NCI-H146 (cell line): ENCODE measurements at places on chromosomes 2 and 18.

- no peak for DNase-seq
These were observed 96.8 kb downstream of the DIS3L2 start for GRCh38 chr2:232058063-232058877.

- no peak for DNase-seq
These were observed 22.5 kb downstream of the CASP10 start for GRCh38 chr2:201205515-201205849.

- DNase-seq: peak; percentile 8
These were observed 176.4 kb upstream of the RAB6C start for GRCh38 chr2:129803032-129803431.

GRCh38 chr2:143684551-143685320, 555.5 kb downstream of the ARHGAP15 start:
- DNase-seq: peak; percentile 18

- no peak for DNase-seq
These were observed 47.5 kb upstream of the STAM2 start for GRCh38 chr2:152222975-152223637.

- no peak for DNase-seq
These were observed 30.9 kb upstream of the IL1R2 start for GRCh38 chr2:101960819-101961337.

GRCh38 chr2:197097578-197098366, 171.3 kb upstream of the PGAP1 start:
- no peak for DNase-seq

DNA sequence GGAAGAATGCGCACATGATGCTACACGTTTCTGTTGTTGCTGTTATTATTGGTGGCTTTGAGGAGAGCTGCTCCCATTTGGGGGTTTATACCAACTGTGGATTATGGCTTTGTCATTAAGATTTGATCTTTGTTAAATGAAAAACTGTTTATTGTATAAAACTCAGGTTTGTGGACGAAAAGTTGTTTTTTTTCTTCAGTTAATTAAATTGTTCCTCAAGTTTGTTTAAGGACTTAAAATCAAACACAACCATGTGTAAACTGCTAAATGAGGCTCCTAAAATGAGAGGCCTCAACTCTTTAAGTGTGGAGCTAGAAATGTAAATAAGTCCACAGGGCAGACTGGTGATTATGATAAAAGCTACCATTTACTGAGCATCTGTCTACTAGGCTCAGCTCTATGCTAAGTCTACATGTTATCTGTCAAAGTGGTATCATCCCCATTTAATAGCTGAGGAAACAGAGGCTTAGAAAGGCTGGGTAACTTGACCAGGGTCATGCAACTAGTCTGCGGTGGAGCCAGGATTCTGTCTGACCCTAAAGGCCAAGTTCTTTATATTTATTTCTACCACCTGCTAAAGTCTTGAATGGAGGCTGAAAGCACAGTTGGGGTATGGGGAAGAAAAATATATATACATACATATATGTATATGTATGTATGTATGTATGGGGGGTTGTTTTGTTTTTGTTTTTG, 4.1 kb downstream of the MYCN start:
- peak; percentile 2 for DNase-seq

DNA sequence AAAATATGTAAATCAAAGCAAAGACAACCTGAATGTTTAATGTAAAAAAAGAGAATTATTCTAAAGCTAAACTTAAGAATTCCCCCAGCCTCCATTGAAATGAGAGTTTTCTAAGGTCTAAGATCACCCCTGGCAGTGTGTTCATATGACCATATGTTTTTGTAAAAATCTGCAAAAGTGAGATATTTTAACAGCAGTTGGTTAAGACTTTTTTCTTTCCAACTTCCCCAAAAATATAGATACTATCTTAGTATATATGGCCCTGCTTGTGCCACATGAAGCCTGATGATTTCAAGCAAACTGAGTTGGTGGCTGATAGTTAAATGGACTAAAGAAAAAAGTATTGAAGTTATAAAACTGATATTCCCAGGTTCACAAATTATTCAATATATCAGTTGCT, 35.4 kb downstream of the ZNF804A start:
- DNase-seq: no peak
